ENCODE measurements at places on chromosomes 7 and 10.

DNA sequence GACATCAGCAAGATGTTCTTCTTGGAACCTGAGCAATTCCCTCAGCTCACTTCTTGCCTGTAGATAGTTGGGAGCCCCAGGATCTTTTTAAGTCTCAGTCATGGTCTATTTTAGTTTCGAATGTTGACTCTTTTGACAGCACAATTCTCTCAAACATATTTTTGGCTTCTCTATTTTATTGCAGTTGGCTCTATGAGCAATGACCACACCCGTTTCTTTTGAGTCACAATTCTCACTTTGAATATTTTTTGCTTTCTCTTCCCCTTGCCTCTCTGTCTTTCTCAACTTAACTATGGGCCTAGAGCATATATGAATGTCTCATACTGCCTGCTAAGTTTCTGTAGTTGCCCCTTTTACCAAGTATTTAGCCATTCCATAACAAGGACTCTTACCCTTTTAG lies 222.8 kb downstream of the PTN start:
- DNase-seq, result no peak

DNA sequence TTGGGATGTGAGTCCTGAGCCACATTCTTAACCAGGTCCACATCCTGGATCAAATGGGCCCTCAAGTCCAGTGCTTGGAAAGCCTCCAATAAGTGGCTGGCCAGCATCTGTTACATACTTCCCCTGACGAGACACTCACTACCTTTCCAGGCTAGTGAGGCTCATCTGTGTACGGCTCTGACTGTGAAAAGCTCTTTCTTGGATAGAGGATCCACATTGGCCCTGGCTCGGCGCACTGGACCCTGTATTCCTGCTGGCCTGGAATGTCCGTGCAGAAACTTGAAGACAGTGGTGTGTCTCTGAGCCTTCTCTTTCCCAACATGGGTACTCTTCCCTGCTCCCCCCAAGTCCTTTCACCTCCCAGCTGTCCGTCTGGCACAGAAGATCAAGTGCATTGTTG lies 35.5 kb downstream of the MYL10 start:
- DNase-seq, result no peak

DNA sequence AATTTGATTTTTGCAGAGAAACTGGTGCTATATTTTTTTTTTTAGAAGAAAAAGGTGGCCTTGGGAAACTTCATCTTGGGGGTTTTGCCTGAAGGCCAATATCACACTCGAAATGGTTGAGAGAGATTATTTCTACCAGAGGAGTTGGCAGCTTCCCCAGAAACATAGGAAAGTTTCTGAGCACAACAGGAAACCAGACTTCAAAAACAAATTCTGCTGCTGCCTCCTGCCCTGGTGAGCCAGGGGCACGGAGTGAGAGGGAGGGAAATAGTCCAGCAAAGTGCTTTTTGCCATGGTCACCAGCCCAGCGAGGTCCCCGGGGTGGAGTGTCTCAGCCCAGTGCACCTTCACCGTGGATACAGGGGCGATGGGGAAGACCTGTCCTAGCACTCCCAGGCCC lies 61.1 kb downstream of the FOXI2 start:
- DNase-seq, result no peak

GRCh38 chr10:12766223-12766622 lies 235.3 kb downstream of the CCDC3 start:
- no peak for DNase-seq

- DNase-seq, result no peak
Measured at GRCh38 chr7:149817301-149817771, 20.8 kb upstream of the ZNF862 start.

GRCh38 chr10:75825661-75826060 lies 394.2 kb downstream of the LRMDA start:
- no peak for DNase-seq

DNA sequence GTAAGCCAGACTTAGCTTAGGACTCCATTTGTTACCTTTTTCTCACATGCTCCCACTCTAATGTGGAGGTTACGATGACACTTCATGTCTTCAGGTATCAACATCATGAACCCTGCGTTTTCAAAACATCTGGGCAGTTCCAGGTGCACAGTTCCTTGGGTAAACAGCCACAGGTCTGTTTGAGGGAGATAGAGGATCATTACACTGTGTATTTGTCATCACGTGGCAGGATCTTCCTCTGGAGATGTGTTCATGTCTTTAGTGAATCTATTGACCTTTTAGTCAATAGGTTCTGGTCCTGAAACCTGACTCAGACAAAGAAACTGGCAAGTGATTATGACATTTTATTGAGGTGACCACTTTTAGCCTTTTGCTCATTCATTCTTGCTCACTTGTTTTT lies 145.5 kb downstream of the ANKRD7 start:
- no peak for DNase-seq

DNA sequence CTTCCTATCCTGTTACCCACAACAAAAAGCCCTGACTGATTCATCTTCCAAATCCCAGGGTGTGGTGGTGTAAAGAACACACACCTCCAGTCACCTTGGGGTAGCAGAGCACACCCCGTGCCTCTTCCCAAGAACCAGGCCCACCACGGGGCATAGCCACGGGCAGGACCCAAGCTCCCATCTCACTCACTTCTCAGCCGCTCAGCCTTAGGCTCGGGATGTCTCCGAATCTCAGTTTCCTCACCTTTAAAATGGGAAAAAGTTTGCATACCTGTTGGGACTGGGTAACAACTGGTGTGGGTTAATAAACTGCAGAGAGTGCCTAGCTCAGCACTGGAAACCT lies 139.0 kb downstream of the FGFR2 start:
- DNase-seq, result no peak

DNA sequence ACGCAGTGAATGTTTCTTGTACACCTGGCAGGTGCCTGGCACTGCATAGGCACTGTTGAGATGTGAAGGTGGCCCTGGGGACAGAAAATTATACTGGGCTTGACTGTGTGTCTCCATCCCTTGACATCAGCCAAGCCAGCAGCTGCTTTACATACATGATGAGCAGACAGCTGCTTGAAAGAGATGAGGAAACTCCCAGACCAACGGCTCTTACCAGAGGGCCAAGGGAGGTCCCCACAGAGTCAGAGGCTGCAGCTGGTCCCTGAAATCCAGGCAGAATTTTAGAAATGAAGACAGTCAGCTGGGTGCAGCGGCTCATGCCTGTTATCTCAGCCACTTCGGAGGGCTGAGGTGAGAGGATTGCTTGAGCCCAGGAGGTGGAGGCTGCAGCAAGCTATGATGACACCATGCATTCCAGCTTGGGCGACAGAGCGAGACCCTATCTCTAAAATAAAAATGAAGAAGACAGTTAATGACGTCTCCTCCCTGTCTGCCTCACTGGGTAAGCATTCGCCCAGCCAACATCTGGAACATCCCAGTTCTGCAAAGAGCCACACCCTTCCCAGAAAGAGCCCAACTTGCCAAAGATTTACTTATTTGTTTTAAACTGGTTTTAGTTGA lies 17.6 kb downstream of the LIMK1 start:
- no peak for DNase-seq

- DNase-seq, result no peak
Measured at GRCh38 chr10:4343873-4344272, 482.1 kb upstream of the AKR1E2 start.

DNA sequence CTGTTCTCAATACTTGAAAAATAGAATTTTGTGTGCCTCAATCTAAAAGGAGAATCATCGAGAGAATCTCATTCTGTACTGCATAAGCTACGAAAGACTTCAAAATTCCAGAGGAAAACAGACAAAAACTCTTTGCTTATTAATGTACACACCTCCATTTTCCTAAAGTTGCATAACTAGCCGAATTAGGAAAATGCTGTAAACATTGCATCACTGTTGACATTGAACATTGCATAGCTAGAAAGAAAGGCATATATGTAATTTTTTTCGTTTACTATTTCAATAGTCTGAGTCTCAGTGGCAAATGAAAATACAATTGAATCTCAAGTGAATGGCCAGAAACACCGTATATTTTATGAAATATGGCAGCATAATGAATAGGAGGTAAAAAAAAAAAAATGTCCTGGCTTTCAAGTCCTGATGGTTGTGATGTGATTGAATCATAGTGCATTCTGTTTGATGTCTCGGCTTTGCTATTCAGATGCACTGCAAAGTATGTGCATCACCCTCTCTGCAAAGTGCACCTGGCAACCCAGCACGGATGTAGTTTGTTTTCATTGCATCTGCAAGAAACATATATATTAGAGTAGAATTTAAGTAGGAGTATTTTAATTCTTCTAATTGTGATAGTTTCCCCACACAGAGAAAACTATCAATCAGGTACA lies 196.7 kb downstream of the VTI1A start:
- DNase-seq, result no peak

- DNase-seq, result no peak
Measured at GRCh38 chr10:13788711-13789447, 202.1 kb downstream of the PRPF18 start.

DNA sequence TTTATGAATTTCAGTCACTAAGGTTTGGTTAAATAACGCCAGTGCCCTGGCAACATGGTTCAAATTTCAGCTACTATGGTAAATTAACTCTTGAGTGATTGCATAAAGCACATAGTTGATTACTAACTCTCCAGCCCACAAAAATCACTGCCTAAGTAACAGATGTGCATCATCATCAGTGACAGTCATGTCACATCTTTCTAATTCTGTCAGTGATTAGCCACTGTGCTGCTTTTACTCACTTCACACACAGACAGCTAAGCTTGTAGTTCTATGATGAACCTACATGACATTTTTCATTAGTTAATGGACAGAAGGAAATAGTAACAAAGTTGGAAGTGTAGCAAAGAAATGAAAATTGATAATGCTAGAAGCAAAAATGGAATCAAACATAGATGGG lies 108.9 kb downstream of the DNAH11 start:
- DNase-seq, result no peak

GRCh38 chr10:58994226-58995057 lies 182.0 kb upstream of the PHYHIPL start:
- DNase-seq, result no peak

- no peak for DNase-seq
Measured at GRCh38 chr10:45180946-45181875, 134.2 kb downstream of the OR13A1 start.

DNA sequence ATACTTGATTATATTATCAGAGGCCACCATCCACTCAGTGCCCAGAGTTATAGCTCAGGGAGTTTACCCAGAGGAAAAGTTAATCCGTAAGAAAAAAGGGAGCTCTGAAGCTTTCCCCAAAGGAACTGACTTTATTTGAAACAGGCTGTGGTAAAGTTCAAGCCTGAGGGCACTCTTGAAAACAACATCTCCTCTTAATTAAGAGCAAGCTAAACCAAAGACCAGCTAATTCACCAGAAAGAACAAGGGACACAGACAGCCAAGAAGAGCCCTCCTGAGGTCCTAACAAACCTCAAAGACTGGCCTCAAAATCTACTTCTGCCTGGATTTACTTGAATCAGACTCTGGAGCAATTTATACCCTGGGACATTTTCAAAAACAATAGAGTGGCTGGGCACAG lies 159.6 kb upstream of the CHST15 start:
- no peak for DNase-seq

GRCh38 chr7:92730808-92731207 lies 105.6 kb downstream of the CDK6 start:
- DNase-seq, result no peak

DNA sequence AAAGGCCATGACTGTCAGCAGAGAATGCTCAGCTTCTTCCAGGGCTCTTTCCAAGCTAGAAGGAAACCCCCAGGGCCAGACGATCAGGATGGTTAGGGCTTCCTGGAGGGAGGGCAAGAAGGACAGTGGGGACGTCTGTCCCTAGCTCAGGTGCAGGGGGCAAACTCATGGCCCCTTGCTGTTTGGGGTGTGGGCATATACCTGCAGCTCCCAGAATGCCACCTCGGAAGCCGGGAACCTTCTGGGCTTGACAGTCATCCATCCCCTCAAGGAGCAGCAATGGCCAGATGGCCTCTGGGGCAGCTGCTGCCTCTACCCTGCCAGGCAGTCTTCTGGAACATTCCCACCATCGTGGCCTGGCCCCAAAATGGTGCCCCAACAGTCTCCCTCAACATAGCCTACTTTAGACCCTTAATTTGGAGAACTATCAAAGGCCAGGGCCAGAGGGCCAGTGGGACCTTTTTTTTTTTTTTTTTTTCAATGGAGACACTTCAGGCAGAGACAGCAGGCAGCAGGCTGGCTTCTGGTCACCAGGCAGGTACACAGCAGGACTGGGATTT lies 40.2 kb upstream of the ZMIZ1 start:
- DNase-seq, result no peak

DNA sequence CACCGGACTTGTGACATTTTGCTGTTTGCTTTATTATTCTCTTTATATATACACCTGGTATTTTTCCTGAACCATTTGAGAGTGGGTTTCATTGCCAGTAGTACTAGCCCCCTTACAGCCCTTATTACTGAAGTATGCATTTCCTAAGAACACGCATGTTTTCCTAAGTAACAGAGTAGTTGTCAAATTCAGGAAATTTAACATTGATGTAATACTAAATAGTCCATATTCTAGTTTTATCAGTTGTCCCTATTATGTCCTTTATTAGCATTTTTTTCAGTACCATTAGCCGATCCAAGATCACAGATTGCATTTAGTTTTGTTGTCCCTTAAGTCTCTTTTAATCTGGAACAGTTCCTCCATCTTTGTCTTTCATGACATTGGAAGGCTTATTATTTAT lies 8.0 kb downstream of the KMT2E start:
- DNase-seq, result no peak

DNA sequence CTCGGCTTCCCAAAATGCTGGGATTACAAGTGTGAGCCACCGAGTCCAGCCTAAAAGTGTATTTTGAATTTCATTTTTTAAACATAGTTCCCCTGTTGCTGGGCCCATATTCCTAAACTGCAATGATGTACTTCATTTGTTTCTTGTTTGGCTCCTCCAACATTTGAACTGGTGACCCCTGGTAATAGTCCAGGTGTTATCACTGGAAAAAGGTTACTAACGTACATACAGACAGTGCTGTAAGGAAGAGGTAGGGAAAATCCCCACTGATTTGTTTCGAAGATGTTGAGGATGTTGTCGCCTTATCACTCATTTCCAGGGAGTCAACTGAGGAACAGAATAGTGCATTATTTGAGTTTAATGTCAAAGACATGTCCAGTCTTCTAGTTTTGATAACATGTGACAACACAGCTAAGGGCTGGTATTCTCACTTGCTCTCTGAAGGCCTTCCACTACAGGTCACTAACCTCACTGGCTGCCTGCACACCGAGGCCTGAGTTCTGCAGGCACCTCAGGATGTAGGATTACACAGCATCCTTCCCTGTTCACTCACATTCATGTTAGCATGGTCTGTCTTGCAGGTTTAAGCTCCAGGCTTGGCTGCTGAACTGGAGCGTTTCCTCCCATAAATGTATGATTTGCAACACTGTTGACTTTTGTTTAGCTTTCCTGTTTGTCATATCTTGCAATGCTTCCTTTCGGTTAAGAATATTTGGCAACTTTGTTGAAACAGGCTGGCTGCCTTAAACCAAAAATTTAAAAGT lies 362.8 kb downstream of the INHBA start:
- DNase-seq, result no peak
